ENCODE measurements at places on chromosomes 2 and 18.

GRCh38 chr18:24231773-24232735, 93.2 kb downstream of the CABYR start:
- DNase-seq: no peak

GRCh38 chr2:215423234-215423633, 12.6 kb downstream of the FN1 start:
- no peak for DNase-seq

DNA sequence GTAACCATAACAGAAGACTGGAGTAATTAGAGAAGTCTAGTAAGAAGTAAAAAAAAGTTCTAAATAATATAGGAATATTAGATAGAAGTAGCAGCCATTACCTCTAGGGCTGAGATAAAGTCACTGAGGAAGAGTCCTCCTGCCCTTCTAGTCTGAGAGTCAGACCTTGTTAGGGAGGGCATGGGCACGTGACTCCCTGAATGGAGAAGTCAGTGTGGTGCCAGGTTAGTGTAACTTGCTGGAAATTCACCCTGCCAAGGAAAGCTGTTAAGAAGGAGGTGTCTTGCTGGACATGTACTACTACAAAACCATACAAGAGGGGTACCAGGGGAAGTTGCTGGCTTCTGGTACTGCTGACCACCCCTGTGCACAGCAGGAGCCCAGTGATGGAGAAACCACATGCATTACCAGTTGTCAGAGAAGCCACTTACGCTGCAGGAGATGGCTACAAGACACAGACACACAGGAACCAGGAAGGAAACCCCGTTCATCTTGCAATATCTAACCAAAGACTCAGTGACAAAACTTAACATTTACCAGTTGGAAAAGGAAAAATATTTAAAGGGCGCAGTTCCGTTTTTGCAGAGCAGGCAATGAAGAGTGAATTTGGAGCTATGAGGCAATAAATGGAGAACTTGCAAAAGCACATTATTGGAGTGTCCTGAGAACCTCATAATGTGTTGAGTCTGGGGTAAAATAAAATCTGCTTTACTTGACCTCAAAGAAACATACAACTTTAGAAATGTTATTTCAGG, 77.2 kb upstream of the TLK1 start:
- DNase-seq: no peak

GRCh38 chr2:10944799-10945198, 33.1 kb downstream of the KCNF1 start:
- no peak for DNase-seq

DNA sequence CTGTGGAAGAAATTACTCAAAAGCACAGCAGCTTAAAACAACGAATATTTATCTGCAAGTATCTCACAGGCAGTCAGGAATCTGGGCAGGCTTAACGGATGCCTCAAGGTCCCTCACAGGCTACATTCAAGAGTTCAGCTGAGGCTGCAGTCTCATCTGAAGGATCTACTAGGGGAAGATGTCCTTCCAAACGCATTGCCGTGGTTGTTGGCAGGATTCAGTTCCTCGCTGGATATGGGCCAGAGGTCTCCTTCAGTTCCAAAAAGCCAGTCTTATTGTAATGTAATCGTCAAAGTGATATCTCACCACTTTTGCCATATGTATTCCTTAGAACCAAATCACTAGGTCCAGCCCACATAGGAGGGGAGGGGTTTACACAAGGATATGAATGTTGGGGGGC, 98.2 kb upstream of the EPAS1 start:
- DNase-seq: no peak

- DNase-seq: no peak
These were observed 295.2 kb downstream of the SS18 start for GRCh38 chr18:25795213-25795612.

GRCh38 chr18:39596891-39597290, 2031.3 kb upstream of the CELF4 start:
- no peak for DNase-seq

DNA sequence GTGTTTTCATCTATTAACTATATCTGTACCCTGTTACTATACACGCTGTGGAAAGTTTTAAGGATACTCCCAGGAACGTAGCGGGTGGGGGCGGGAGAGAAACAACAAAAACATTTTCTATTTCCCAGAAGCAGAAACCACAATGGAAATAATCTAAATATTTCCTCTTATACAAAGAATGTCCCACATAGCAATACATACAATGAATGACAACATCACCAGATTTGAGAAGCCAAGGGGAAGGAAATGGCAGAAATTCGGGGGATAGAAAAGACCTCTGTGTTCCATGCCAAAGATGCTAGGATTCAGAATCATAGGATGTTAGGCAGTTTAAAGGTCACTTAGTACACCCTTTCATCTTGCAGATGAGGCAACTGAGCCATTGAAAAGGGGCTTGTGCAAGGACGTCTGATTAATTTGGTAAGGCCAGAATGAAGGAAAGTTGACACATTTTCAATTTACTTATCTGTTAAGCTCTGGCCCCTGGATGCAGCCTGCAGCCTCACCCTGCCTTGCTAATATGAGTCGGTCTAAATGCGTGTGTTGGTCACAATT, 41.1 kb upstream of the SCYGR1 start:
- DNase-seq: no peak

DNA sequence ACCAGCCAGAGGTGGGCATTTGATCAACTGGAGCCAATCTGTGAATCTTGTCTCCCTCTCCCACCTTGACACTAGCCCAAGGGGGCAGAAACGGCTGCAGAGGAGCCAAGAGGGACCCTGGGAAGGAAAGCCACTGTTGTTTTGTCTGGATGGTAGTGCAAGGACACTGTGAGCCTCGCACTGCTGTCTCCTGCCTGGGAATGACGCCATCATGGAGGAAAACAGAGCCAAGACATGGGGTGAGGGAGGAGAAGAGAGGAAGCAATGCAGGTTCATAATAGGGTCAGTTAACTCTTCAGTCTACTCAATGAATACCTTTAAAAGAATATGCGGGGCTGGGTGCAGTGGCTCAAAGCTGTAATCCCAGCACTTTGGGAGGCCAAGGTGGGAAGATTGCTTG, 231.1 kb upstream of the AGAP1 start:
- DNase-seq: no peak
